ENCODE measurements at places on chromosomes 5 and 9. TPM values are rescaled to one million over a fixed set of nuclear protein-coding genes. Genes with fewer than 3 reads are reported as not detected.

DNA sequence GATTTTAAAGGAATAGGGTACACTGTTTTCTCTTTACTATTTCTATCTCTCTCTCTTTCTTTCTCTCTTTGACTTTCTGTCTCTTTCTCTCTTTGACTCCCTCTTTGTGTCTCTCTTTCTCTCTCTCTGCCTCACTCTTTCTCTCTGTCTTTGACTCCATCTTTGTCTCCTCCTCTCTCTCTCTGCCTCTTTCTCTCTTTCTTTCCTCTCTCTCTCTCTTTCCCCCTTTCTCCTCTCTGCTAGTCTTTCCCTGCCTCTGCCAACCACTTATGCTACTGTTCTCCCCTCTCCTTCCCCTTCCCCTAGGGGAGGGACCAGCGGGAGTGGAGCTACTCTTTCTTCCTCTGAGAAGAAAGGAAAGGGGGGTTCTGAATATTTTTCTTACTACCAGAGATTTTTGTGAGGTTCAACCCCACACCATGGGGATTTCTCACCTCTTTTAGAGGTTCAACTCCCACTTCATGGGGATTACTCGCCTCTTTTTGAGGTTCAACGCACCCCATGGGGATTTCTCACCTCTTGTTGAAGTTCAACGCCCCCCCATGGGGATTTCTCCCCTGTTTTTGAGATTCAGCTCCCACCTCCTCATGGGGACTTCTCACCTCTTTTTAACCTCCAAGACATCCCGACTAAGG is 309.9 kb downstream of the NR3C1 start:
- no peak for DNase-seq

GRCh38 chr5:145072889-145073288 is 762.3 kb downstream of the PRELID2 start:
- no peak for DNase-seq

The REEP2 gene
- total RNA-seq = 1.3 TPM

The GPSM1 gene
- 12.8 TPM for total RNA-seq
